ENCODE measurements at places on chromosomes 12 and 14.
A peak's percentile ranks its signal among the peaks of the same experiment; 100 is the strongest.

GRCh38 chr12:68786929-68787328, 21.0 kb upstream of the MDM2 start:
- no peak for DNase-seq

- no peak for DNase-seq
These were observed 63.3 kb downstream of the GTF2A1 start for GRCh38 chr14:81157431-81157830.

DNA sequence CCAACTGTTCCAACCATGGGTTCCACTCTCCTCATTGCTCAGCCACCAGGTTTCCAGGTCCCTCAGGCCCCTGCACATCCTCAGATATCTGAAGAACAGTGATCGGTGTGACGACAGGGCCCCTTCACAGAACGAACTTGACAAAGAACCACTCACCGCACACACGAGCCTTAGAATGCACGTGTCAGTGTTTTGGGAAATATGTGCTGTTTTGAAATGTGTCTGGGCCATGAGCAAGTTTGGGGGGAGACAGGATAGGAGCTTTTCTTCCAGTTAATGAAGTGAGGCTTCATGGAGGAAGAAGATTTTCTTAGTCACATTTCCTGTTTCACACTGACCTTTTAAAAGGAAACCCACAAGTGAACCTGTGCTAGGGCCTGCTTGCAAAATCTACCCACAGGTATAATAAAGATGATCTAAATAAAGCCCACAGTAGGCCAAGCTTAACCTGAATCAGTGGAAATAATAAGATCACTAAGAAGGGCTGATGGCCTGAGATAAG, 58.6 kb downstream of the ZFP36L1 start:
- peak; percentile 31 for DNase-seq

DNA sequence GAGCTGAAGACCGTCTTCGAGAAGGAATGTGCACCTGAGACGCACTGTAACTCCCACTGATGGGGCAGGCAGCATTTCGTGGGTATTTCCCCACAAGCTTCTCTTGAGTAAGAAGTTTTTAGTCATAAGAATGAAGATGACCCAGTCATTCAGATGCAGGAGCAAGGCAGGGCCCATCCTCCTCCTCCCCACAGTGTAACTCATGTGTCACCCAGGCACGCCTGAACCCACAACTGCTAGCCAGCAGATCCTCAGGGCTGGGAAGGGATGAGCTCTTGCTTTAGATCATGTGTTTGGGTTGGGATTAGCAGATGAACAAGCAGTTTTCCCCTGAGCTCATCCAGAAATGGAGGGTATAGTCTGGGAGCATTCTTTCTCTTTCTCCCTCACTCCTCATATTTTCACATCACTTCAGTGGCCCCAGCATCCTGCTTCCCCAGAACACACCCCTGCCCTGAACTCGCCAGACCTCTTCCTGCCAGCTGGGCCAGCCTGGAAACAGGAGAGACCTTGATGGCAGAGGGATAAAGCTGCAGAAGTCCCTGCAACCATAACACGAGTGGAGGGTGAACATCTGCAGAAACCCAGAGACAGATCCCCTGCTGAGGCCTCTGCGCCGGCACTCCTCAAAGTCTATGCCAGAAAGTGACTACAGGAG, 73.3 kb downstream of the B4GALNT3 start:
- no peak for DNase-seq

- no peak for DNase-seq
These were observed 114.1 kb downstream of the GXYLT1 start for GRCh38 chr12:42030588-42030987.

DNA sequence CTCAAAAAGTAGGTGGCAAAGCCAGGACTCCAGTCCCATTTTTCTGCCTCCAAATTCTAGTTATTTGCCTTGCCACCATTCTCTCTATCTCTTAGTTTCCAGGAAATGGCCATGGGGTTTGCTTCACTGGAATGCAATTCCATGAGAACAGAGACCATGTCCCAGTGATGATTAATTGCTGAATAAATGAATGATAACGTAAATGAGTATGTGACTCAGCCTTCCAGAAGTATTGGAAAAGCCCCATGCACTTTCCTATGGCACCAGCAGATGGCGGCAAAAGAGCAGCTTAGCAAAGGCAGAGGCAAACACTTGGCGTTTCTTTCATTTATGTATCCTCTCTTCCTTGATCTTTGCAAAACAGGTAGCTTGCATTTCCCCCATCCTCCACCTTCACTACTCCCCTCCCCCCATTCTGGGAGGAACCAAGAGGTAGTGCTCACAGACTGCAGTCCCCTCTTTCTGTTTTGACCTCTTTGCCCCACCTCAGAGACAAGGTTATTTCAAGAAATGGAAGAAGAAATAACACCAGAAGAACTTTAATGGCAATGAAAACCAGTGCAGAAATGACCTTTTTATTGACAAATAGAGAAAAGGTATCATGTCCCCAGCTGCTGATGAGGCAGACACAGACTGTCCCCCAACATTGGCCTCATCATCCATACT, 21.3 kb downstream of the TBX3 start:
- DNase-seq, result peak; percentile 53

DNA sequence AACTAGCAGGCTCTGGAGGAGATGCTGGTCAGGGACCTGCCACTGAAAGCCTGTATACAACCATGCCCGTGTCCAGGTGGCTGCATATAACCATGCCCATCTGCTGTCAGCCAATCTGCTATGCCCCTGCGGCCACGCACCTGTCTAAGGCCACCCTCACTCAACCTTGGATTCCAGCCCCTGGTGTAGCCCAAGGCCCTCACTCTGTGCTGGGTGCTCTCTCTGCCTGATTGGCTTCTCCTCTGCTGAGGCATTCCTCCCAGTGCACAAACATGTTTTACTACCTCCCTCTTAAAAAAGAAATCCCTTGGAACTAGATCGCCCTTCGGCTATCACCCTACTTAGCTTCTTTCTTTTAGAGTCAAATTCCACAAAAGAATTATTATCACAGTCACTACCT, 45.5 kb downstream of the ZFP36L1 start:
- DNase-seq, result no peak
